GDM1 (cell line): ENCODE measurements at places on chromosomes 11 and 22.

DNA sequence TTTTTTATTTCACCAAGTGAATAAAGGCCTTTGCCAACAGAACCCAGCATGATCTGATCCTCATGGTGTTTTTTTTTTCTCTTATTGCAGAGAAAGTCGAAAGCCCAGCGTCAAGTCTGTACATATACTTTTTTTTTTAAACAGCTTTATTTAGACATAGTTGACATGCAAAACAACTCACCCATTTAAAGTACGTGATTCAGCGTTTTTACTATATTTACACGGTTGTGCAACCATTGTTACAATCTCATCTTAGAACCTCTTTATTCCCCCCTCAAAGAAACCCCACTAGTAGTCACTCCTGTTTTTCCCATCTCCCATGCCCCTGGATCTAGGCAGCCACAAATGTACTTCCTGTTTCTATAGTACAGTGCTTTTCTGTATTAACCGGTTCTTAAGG, 20.6 kb upstream of the AP1B1 start:
- no peak for DNase-seq

DNA sequence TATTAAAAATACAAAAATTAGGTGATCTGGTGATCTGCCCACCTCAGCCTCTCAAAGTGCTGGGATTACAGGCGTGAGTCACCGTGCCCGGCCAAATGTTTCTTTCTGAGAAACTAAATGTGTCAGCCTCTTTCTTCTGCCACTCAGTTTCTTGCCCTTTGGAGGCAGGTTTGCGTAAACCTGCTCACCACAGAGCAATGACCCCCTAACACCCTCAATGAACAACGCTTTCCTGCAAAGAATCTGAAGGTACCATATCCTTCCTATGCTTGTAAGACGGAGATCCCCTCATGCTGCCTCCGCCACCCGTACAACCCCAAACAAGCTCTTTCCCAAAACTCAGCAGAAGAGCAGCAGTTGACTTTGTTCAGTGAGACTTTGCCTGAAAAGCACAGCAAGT, 38.7 kb upstream of the TTLL12 start:
- no peak for DNase-seq

DNA sequence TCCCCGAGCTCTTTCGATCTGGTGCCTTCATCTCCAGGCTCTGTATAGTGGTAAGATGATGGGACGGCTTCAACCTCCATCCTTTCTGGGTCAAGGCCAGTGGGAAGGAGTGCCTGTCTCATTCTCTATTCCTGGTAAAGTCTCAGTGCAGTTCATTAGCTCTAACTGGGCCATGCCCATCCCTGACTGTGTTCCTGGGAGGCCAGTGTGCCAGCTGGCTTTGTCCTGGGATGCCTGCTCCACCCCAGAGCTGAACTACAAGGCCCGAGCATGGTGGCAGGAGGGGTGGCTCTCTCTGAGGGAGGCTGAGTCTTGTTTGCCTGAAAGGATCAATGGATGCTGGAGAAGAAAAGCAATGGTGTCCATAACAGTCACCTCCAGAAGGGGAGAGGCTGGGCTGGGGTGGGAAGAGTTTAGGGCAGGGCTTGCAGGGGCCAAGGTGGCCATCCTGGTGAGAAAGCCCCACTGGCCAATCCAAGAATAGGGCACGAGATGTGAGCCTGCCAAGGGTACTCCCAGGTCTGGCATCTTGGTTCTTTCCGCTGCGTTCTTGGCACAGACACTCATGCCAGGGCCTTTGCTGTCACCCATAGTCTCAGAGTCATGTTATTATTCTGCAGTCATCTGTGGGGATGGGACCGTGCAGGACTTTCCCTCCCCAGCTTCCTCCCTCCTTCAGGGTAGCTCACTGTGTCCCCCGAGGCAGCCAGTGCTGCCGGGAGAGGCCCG, 60.1 kb downstream of the PARVB start:
- DNase-seq: no peak

DNA sequence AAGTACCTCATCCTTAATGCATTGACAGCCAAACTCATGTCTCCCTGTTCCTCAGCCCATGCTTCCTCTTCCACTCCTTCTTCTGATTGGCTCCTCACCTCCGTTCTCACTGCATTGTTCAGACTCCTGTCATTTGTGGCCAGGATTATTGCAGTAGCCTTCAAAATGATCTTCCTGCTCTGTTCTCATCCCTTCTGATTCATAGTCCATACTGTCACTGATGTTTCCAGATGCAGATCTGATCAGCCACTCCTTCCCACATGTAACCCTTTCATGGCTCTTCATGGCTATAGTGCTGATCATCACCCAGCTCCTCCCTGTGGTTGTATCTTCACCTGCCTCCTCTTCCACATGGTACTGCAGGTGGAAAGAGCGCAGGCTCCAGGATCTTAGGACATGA, 71.7 kb downstream of the DEPDC5 start:
- DNase-seq: no peak

DNA sequence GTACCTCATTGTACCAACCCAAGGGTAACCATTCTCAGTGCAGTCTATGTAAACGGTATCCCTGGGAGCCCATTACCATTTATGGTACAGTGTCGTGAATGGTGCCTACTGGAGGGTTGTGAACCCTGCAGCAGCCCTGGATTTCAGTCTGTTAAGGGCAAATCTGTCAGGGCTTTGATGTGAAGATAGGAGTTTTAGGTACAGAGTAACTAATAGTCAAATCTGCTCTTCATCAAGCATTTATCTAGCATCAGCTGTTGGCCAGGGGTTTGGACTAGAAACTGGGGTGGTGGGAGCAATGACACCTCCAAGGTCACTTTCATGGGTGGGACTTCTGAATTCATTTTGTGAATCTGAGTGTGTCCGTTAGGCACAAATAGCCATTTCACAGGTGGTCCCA, 50.6 kb upstream of the RFPL3 start:
- DNase-seq: no peak

GRCh38 chr22:48434156-48434867, 1393.4 kb downstream of the BRD1 start:
- DNase-seq: no peak
